ENCODE measurements at places on chromosomes 3 and 15. TPM values are rescaled to one million over a fixed set of nuclear protein-coding genes. Genes with fewer than 3 reads are reported as not detected.
A peak's percentile ranks its signal among the peaks of the same experiment; 100 is the strongest.

Gene MCF2L2
- total RNA-seq: under 0.01 TPM

Gene MCTP2
- total RNA-seq: 8.6 TPM

Gene C2CD4A
- not detected for total RNA-seq

Gene CPA3
- total RNA-seq: not detected

GRCh38 chr15:56205061-56205876 is 38.4 kb downstream of the RFX7 start:
- DNase-seq: peak; percentile 31

All from IMR-90 (cell line).